ENCODE measurements at places on chromosomes 5 and 9. TPM values are rescaled to one million over a fixed set of nuclear protein-coding genes. Genes with fewer than 3 reads are reported as not detected.

Gene ADAMTSL2
- under 0.01 TPM for total RNA-seq

Gene PGGT1B
- 9.4 TPM for total RNA-seq

Gene CD274
- total RNA-seq: 3.1 TPM

Gene VCAN
- 735 TPM for total RNA-seq

Gene PCDHGA9
- 1.7 TPM for total RNA-seq

Gene TSPAN17
- total RNA-seq: 24.7 TPM

Gene SCAI
- total RNA-seq: 5.0 TPM

Gene TMOD1
- 0.30 TPM for total RNA-seq

Gene HEMGN
- not detected for total RNA-seq

Data from smooth muscle cell of the coronary artery (primary cell).